ENCODE measurements at places on chromosomes 16 and 17.
A peak's percentile ranks its signal among the peaks of the same experiment; 100 is the strongest.

GRCh38 chr17:34717092-34717491 is 137.7 kb downstream of the TMEM132E start:
- DNase-seq = no peak

DNA sequence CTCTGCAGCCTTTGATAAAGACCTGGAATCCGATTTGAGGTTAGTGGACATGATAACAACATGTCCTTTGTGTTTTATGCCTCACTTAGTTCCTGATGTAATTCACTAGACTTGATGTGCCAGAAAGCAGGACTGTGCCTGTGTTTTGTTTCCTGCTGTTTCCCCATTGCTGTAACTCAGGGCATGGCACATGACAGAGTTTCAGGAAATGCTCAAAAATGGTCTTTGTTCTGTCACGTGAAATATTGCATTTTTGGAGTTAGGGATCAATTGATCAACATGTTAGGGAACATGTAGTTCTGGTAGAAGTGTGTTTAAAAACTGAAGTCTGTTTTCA is 32.8 kb downstream of the DHX38 start:
- no peak for DNase-seq

DNA sequence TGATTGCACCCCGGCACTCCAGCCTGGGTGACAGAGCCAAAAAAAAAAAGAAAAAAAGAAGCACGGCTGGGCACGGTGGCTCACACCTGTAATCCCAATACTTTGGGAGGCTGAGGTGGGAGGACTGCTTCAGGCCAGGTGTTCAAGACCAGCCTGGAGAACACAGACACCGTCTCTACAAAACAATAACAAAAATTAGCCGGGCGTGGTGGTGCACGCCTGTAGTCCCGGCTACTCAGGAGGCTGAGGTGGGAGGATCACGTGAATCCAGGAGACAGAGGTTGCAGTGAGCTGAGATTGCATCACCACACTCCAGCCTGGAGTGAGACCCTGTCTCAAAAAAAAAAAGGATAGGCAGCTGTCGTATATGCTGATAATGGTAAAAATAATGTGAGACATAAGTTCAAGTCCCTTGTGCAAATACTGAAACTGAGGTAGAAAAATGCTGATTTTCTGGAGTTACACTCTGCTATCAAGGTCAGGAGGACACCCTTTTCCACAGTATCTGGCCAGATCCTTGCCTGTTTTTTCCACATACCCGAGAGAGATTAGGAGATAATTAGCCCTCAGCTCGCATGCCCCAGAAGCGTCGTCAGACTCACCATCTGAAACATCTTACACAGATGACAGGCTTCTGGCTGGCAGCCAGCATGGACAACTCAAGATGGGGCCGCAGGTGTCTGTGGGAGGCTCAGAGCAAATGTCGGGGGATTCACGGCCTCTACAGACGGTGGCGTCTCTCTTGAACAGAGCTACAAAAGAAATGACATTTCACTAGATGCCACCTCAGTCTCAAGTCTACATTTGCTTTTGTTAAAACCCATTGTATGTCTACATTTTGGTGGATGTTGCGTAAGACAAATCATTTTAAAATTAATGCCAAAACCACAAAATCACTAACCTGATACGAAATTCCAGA is 36.8 kb downstream of the WDR45B start:
- no peak for DNase-seq

GRCh38 chr17:5000237-5000639 is 2.5 kb downstream of the KIF1C start:
- no peak for DNase-seq

DNA sequence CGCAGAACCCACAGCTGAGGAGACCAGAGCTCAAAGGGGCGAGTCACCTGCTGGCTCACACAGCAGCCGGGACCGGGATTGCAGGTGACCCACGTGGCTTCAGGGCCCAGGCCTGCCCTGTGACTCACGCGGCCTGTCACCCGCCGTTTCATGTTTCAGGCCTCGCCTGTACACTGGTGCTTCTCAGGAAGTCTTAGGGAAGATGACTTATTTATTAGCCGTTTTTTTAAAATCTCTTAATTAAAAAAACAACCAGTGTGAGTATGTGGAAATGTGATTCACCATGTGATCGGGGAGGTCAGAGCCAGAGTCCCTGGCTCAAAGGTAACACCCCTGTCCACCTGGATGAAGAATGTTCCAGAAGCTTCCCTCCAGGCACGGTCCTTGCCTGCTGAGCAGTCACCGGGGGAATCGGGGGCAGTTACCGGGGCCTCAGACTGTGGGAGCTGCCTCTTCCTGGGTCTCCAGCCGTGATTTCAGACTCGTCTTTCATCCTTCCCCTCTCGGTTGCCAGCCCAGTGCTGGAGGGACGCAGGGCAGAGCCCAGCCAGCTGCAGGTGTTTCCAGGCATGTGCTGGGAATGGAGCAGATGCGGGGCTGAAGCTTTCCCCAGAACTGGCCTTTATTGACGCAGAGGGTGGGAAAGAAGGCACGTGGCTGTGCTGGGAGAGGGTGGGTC is 49.3 kb downstream of the CMIP start:
- peak; percentile 15 for DNase-seq

GRCh38 chr17:49565948-49566491 is 9.7 kb upstream of the NXPH3 start:
- DNase-seq = peak; percentile 56

DNA sequence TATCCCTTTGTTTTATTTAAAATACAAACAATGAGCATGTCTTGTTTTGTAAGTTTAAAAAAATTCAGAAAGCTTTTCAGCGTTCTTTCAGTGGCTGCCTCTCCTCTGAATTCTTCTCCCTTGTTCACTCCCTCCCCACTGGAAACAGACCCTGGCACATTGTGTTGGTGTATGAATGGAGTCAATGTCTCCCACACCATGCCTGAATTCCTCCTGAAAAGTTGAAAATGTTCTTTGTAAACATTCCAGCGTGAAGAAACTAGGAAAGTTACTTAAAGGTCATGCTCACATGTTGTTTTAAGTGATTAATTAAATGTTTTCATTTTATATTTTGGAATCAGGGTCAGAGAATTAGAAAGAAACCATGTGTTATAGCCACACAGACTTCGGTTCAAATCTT is 136.9 kb upstream of the DYNLRB2 start:
- no peak for DNase-seq

DNA sequence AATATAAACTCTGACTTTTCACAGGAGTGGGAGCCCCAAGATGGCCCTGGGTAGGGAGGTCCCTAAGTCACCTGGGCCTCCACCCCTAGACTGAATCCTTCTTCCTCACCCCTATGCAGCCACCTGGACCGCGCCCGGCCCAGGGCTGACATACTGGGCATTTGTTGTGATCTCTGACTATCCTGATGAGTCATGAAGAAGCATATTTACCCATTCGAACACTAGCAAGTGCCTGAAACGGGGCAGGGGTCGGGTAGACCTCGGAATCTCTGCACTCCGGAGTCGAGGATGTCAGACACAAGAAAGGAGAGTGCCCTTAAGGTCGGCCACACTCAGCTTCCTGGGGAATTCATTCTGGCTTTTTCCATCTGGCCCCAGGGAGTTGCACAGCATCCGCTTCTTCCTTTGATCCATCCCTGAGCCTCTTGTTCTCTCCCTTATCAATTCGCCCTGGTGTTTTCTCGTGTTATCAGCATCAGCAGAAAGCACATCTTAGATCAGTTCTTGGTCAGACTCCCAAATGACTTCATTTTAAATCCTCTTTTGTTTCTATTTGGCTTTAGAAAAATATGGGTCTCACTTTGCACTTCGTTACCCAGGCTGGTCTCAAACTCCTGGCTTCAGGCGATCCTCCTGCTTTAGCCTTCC is 10.4 kb downstream of the METTL22 start:
- no peak for DNase-seq

DNA sequence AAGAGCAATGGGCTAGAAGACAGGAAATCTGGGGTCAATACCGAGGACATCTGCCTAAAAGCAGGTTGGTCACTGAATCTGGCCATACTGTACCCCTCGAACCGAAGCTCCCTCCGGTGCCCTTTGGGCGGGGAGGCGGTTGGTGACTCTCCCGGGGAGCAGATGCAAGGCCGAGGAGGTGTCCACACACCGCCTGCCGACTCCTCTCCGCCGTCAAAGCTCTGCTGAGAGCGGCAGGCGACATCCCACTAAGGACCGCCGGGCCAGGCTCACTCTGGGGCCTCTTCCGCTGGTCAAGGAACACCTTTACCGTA is 458 bp downstream of the ZNF200 start:
- DNase-seq = no peak

DNA sequence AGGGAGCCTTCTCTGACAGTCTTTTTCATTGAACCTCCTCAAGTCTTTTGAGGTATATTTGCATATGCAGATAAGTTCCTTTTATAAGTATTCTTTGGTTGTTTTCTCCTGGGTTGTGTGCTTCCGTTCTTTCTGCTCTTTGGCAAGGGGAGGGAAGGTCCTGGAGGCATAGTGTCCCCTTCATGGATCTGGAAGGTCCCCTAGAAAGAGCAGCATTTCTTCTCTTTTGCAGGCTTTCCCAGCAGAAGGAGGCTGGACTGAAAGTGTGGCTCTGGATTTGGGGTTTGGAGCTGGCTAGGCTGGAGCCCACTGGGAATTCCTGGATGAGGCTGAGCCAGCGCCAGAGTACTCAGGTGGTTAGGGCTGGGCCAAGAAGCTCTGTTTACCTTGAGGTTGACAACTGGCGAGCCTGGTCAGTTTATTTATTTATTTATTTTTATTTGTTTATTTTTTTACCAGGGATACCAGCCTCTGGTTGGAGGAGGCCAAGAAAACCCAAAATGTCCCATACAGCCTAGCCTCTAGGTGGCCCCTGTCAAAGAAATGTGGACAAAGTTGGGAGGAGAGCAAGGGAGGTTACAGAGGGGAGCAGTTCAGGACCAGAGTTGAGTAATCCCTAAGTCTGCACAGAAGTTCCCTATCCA is 5.4 kb upstream of the TOP2A start:
- DNase-seq = no peak

- no peak for DNase-seq
Measured at GRCh38 chr16:31711344-31711845, 162.2 kb upstream of the ZNF267 start.

DNA sequence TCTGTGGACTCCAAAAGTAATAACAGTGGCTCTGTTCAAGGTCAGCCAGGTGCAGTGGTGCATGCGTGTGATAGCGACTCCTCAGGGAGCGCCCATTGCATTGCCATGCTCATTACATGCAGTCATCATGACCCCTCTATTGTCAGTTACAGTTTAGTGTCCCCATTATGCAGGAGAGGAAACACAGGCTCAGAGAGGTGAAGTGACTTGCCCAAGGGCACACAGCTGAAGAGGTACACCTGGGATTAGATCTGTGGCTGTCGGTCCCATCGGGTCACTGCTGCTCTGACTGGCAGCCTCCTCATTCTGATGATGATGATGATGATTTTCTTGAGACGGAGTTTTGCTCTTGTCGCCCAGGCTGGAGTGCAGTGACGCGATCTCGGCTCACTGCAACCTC is 7.6 kb downstream of the LAT start:
- no peak for DNase-seq

GRCh38 chr16:81928271-81928918 is 82.9 kb downstream of the SDR42E1 start:
- no peak for DNase-seq

GRCh38 chr16:4332623-4333307 is 16.9 kb downstream of the GLIS2 start:
- no peak for DNase-seq

- no peak for DNase-seq
Measured at GRCh38 chr17:77058016-77058415, 82.8 kb upstream of the SEC14L1 start.

DNA sequence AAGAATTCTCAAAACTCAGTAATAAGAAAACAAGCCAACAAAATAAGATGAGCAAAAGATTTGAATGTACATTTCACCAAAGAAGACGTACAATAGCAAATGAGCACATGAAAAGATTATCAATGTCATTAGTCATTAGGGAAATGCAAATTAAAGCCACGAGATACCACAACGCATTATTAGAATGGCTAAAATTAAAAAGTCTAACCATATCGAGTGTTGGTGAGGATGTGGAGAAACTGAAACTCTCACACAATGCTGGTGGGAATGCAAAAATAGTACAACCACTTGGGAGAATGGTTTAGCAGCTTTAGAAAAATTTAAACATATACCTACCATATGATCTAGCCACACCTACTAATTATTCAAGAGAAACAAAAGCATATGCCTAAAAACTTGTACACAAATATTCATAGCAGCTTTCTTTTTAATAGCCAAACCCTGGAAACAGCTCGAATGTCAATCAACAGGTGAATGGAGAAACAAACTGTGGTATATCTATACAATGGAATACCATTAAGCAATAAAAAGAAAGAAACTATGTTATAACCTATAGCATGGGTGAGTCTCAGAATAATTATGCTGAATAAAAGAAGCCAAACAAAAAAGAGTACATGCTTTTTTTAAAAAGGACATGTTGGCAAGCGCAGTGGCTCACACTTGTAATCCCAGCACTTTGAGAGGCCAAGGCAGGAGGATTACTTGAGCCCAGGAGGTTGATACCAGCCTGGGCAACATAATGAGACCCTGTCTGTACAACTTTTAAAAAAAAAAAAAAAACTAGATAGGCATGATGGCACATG is 103.6 kb downstream of the LITAF start:
- no peak for DNase-seq

DNA sequence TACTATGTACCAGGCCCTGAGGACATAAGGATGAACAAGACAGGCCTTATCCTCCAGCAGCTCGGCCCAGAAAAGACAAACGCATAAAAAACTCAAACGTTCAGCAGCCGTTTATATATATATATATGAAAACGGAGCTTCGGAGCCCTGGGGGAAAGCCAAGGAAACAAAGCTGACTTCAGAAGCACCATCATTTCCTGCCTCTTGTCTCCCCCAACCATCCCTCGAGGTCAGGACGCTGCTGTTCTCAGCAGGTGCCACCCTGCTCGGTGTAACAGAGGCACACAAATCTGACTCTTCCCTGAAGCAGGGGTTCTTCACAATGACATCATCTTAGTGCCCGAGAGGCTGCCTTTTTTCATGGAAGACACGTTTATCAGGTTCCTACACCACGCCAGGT is 146.9 kb downstream of the ZNF423 start:
- DNase-seq = no peak

- no peak for DNase-seq
Measured at GRCh38 chr16:88671806-88672205, 8.9 kb upstream of the MVD start.

- DNase-seq = no peak
Measured at GRCh38 chr17:42453439-42453838, 5.2 kb upstream of the ATP6V0A1 start.

- no peak for DNase-seq
Measured at GRCh38 chr16:12349936-12350850, 373.7 kb downstream of the SNX29 start.

GRCh38 chr17:69473841-69474831 is 59.6 kb downstream of the MAP2K6 start:
- DNase-seq = no peak

- DNase-seq = no peak
Measured at GRCh38 chr16:20049831-20050230, 23.9 kb downstream of the GPR139 start.

GRCh38 chr17:36504156-36504545 is 17.7 kb downstream of the ZNHIT3 start:
- DNase-seq = no peak

- no peak for DNase-seq
Measured at GRCh38 chr17:82592767-82593589, 55.3 kb downstream of the WDR45B start.

GRCh38 chr17:9024497-9024896 is 3.2 kb downstream of the NTN1 start:
- DNase-seq = no peak

GRCh38 chr17:6539871-6540270 is 16.5 kb downstream of the PITPNM3 start:
- no peak for DNase-seq
